ENCODE measurements at places on chromosomes 5 and 9.

GRCh38 chr5:55750499-55750898 is 12.6 kb downstream of the DDX4 start:
- DNase-seq = no peak

DNA sequence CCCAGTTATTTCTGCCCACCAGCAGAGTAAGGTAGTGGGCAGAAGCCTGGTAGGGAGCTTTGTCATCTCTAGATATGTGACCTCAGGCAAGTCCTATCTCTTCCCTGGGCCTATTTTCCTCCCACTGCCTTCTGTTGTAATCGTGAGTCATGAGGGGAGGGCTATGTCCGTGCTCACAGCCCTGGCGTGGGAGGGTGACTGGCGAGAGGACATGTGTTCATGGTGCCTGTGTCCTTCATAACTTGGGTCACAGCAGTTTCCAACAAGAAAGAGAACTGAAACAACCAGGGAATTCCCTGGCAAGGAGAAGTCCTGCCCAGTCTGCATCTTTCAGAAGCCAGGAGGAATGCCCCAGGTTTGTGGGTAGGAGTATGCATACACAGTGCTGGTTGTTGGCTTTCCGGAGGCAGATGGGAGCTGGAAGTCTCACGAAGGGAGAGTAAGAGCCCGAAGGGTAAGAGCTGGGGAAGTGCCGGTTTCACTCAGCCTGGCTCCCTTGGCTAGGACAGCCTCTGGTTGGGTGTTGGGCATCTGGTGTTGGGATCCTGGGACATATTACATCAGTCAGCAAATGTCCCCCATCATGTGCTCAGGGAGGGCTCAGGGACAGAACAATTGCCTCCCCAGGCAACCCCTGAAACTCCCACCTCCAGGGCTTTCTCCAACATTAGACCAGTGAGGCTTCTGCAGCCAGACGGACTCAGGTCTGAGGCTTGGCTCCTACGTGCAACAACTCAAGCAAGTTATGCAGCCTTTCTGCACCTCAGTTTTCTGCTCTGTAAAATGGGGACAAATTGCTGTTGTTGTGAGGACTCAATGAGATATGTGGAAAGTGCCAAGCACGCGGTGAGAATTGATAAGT is 4.3 kb upstream of the TIFAB start:
- DNase-seq = no peak

DNA sequence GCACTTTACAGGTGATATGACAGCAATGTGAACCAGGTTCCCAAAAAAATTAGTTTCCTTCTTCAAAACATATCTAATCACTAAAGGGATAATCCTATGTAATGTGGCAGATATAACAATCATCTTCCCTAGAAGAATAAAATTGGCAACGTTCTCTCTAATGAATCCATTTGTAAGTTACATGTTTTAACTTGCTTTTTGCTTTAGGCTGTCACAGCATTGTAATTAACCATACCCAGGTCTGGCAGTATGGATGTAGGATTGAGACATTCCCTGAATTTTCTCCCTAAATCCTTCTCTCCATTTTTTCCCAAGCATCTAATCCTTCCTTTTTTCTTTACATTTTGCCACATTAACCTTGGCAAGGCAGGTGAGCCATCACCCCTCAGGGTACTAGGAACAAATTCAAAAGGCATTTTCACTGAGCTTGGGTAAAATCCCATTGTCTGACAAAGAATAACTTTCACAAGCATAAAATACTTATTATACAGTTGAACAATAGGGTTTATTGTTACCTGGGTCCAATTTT is 548.3 kb downstream of the SEMA5A start:
- DNase-seq = no peak

- no peak for DNase-seq
Observed at GRCh38 chr9:129203556-129203909, 25.5 kb upstream of the IER5L start.

DNA sequence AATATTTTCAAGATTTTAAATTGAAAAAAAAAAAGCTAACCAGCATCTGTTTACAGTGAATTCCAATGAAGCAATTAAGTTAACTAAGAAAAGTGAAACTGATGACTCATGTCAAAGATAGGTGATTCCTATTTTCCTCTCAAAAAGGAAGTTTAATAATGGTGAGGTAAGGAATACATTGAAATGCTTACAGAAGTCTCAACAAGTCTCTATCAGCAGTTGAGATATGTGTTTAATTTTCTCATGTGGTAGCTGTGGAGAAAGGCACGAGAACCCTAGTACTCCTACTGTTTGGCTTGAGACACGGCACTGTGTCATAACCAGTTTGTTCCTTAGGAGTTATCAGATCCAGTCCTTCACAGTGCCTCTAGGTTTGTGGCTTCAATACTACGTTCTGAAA is 114.5 kb downstream of the SLC25A46 start:
- DNase-seq = no peak

DNA sequence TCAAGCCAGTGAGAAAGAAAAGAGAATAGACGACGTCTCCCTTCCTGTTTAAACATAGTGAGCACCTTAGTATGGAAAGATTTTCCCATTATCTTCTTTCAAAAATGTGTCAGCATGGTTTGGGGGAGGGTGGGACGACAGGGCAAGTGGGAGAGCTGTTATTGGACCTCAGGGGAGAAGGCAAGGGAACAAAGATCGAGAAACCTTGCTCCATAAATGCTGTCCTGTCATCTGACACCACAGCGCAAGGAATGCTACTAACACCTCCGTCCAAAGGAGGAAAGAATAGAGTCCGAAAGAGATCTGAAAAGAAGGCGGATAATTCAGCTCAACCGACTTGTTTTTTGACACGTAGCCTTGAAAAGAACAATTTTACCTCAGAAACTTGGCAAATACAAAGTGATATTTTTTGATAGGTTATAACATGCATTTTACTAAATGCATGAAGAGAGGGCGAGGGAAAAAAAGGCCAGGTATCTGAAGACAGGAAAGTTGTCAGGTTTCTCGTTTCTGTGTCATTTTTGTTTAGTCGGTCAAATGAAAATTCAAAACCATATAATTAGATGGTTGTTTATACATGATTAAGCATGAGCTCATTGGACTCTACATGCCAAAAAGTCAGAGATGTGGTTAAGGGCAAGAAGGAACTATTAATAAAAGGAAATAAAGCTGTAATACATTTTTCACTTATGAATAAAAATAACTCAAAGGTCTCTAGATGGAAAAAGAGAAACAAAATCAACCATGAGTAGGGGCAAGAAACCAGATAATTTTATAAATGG is 155.7 kb downstream of the GLIS3 start:
- DNase-seq = no peak

- DNase-seq = no peak
Observed at GRCh38 chr5:106880656-106881055, 790.1 kb downstream of the EFNA5 start.

- no peak for DNase-seq
Observed at GRCh38 chr5:77876316-77876715, 100.2 kb upstream of the TBCA start.

GRCh38 chr5:175457466-175457865 is 13.5 kb upstream of the DRD1 start:
- no peak for DNase-seq

GRCh38 chr5:178644826-178645545 is 18.1 kb upstream of the CLK4 start:
- DNase-seq = no peak

- DNase-seq = no peak
Observed at GRCh38 chr5:141876628-141877355, 1.4 kb downstream of the PCDH1 start.

- DNase-seq = no peak
Observed at GRCh38 chr5:33479311-33479710, 38.5 kb downstream of the TARS1 start.

Data from activated CD4-positive, alpha-beta T cell treated with anti-CD3 and anti-CD28 coated beads, Interleukin-2, amount 50 U/mL, for 1 hour (primary cell).